IMR-90 (cell line): ENCODE measurements at places on chromosomes 7 and 10. TPM values are rescaled to one million over a fixed set of nuclear protein-coding genes. Genes with fewer than 3 reads are reported as not detected.

DNA sequence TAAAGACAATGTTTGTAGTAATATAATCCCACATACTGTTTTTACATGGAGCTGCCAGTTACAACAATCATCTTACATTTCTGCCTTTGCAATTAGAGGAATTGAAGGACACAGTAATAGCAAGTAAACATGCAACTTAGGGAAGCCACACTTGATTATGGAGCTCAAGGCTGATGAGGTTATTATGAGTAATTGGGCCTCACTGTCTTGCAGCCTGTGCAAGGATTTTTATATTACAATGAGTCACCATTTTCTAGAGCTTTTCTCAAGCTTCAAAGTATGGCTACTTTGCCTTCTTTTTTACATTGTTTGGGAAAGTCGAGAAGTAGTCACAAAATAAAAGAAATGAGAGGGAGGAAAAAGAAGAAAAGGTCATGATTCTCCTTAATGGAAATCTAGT is 226.4 kb downstream of the KIAA1217 start:
- no peak overlapping the region for H3K4me3 ChIP-seq
- H3K27ac ChIP-seq: no peak overlapping the region
- H3K36me3 ChIP-seq: no peaks in the 10 kb centered on the region
- peaks cover 5% of the 10 kb centered on the region; the same call in 1 of the 2 replicates for H3K4me1 ChIP-seq

The PRPS1L1 gene
- not detected in 2 replicates for total RNA-seq

DNA sequence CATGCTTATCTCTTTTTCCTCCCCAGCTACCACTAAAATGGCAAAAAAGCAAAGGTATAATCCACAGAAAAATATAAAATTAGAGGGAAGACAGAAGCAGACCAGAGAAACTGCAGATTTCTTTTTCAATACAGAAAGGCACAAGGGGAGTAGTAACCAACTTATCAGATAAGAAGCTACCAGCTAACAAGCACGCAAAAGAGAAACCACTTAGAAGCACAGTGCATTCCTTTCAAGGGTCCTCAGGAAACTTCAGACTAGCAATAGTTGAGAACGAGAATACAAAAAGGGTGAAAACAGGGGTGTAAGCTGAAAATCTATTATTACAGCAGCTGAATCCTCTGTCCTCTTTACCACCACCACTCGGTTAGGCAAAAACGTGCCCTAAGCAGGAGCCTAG is 9.9 kb upstream of the OR2A5 start:
- no peak overlapping the region for H3K27ac ChIP-seq
- H3K4me3 ChIP-seq: no peak overlapping the region
- H3K27me3 ChIP-seq: no peaks in the 10 kb centered on the region
- H3K36me3 ChIP-seq: no peaks in the 10 kb centered on the region
- H3K4me1 ChIP-seq: no peaks in the 10 kb centered on the region
- no peak for DNase-seq

The TBXAS1 gene
- 5.3 and 5.9 TPM in 2 replicates for total RNA-seq

The SLC35G1 gene
- total RNA-seq: 2.7 and 3.9 TPM in 2 replicates

DNA sequence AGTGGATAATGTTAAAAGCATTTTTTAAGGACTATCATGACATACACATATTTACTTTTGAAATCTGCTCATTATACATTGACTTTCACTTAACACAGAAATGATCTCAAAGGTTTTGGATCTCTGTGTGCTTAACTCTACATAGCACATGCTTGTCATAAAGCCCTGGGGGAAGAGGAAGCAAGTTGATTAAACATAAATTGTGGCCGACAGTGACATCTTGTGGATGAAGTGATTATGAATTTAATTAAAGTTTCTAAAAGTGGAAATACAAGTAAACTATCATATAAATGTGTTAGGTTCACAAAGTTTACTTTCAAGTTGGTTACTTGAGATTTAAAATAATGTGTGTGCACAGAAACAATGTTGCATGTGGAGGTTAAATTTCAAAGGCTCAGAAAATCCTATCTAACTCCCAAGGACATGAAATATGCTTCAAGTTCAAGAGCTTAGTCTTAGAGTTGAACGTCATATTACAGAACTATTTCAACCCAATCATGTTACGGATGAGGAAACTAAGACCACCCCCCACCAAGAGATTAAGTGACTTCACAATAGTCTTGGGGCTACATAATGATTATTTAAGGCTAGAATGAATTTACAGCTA is 1247.8 kb downstream of the GATA3 start:
- no peak overlapping the region for H3K4me3 ChIP-seq
- H3K36me3 ChIP-seq: no peaks in the 10 kb centered on the region

The CNPY1 gene
- total RNA-seq: not detected in 2 replicates

The DBNL gene
- total RNA-seq: 166 and 179 TPM in 2 replicates

The MSMB gene
- not detected in 2 replicates for total RNA-seq

DNA sequence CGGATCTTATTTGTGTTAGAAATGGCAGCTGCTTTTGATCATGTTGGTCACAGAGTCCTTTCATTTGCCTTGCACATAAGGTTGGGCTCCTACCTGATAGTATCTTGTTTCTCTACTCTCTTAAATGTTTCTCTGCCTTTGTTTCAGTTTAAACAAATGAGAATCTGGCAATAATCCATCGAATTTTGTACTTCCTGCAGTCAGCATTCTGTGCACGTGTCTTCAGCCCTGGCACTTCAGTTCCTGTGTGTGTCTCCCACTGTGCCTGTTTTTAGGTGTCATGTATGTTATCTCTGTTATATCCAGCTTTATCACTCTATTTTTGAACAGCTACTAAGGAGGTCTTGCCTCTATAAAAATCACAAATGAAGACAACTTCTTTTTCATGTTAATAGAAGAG is 28.4 kb upstream of the PTER start:
- H3K36me3 ChIP-seq: no peaks in the 10 kb centered on the region
- no peak for DNase-seq
- no peaks in the 10 kb centered on the region; the same call in 1 of the 2 replicates for H3K27me3 ChIP-seq
- H3K4me1 ChIP-seq: no peaks in the 10 kb centered on the region
- H3K27ac ChIP-seq: no peak overlapping the region
- H3K4me3 ChIP-seq: no peak overlapping the region

- H3K4me3 ChIP-seq: no peak overlapping the region
- peaks cover 16% of the 10 kb centered on the region for H3K27me3 ChIP-seq
- no peak overlapping the region for H3K27ac ChIP-seq
- H3K36me3 ChIP-seq: no peaks in the 10 kb centered on the region
- no peak for DNase-seq
- H3K4me1 ChIP-seq: no peaks in the 10 kb centered on the region
These were observed 735.2 kb downstream of the PARD3 start for GRCh38 chr10:34079702-34080484.

DNA sequence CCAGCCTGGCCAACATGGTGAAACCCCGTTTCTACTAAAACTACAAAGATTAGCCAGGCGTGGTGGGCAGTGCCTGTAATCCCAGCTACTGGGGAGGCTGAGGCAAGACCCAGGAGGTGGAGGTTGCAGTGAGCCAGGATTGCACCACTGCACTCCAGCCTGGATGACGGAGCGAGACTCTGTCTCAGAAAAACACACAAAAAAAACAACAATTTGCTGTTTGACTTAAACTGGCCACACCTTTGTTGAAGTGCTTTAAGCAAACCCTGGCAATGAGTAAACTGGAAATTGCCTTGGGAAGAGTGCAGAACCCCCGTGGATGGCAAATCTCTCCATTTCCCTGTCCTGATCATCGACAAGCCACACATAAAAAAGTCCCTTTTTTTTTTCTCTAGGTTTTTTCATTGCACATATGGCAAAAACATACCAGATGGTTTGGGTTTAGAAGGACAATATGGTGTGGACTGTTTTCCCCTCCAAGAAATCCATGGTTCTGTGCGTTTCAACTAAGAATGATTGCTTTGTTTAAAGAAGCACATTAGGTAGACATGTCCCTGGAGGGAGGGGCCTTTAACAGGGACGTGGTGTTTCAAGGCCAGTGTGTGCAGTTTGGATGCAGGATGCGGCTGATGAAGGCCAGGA is 76.9 kb downstream of the NRP1 start:
- no peak overlapping the region for H3K27ac ChIP-seq
- H3K4me1 ChIP-seq: peaks cover 13% of the 10 kb centered on the region
- peaks cover 18% of the 10 kb centered on the region for H3K36me3 ChIP-seq
- H3K27me3 ChIP-seq: no peaks in the 10 kb centered on the region
- H3K4me3 ChIP-seq: no peak overlapping the region

The TAC1 gene
- not detected in 2 replicates for total RNA-seq

DNA sequence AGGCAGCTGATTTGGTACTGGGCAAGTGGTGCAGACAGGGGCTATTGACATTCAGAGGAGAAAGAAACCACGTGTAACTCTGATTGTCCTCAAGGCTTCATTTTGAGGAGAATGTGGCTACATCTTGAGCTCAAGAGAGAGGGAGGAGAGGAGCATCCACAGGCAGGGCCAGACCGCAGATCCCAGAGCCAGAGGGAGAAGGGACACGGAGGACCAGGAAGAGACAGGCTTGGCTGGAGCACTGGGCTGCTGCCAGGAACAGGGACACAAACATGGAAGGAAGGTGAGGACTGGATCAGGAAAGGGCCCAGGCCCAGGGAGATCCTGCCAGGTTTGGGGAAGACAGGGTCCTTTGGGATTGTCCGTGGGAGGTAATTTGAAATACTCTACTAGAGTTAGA is 158.3 kb downstream of the GPAM start:
- H3K4me1 ChIP-seq: no peaks in the 10 kb centered on the region
- H3K36me3 ChIP-seq: no peaks in the 10 kb centered on the region
- H3K27me3 ChIP-seq: no peaks in the 10 kb centered on the region

DNA sequence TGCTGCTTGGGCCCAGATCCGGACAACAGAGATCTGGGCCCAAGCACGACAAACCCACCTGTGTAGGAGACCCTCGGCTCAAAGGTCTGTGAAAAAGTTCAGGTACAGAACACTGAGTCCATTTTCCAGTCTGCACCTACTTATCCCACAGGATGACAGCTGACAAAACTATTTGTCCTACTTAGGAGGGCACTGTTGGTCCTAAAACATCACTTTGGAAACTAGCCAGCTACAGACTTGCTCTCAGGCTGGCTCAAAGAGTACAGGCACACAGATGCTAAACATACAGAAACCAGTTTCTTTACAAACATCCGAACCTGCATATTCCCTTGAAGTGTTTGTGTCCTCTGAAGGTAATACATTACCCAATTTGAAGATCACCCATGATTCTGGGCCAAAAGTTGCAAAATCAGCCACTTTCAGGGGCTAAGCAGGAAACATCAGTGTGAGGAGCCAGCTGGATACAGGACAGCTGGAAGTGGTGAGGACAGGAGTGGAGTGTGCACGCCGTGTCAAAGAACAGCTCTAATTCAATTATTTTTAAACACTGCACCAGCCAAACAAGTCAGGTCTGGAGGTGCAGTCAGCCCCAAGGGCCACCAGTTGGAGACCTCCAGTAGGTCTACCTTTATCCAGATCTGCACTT is 88.5 kb downstream of the NOC3L start:
- no peaks in the 10 kb centered on the region for H3K27me3 ChIP-seq
- H3K36me3 ChIP-seq: no peaks in the 10 kb centered on the region
- DNase-seq: no peak
- H3K27ac ChIP-seq: no peak overlapping the region
- no peaks in the 10 kb centered on the region; the same call in 1 of the 2 replicates for H3K4me1 ChIP-seq

- no peaks in the 10 kb centered on the region for H3K27me3 ChIP-seq
- no peak for DNase-seq
- H3K27ac ChIP-seq: no peak overlapping the region
- no peaks in the 10 kb centered on the region for H3K36me3 ChIP-seq
These were observed 176.8 kb upstream of the TBX20 start for GRCh38 chr7:35430547-35431153.

DNA sequence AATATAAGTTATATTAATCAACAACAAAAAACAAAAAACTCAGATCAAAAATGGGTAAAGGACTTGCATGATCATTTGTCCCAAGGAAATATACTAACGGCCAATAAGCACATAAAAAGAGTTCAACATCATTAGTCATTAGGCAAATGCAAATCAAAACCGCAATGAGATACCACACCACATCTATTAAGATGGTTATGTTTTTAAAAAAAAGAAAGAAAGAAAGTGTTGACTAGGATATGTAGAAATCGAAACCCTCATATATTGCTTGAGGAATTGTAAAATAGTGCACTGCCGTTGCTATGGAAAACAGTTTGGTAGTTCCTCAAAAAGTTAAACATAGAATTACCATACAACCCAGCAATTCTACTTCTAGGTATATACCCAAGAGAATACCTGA is 39.4 kb upstream of the CTNNA3 start:
- no peaks in the 10 kb centered on the region for H3K36me3 ChIP-seq
- no peaks in the 10 kb centered on the region for H3K4me1 ChIP-seq
- no peak overlapping the region for H3K27ac ChIP-seq

The SPOCK2 gene
- not detected in 2 replicates for total RNA-seq

The AP3M1 gene
- total RNA-seq: 46.4 and 50.8 TPM in 2 replicates

GRCh38 chr10:28328346-28328745 is 25.5 kb upstream of the MPP7 start:
- no peaks in the 10 kb centered on the region for H3K27me3 ChIP-seq
- H3K4me3 ChIP-seq: no peak overlapping the region
- DNase-seq: peak; percentile 42
- peaks cover 10% of the 10 kb centered on the region for H3K4me1 ChIP-seq
- H3K27ac ChIP-seq: no peak overlapping the region
- no peaks in the 10 kb centered on the region for H3K36me3 ChIP-seq

GRCh38 chr7:2445898-2446555 is 30.2 kb downstream of the GRIFIN start:
- no peak for DNase-seq
- no peaks in the 10 kb centered on the region; the same call in 1 of the 2 replicates for H3K4me1 ChIP-seq
- no peak overlapping the region for H3K27ac ChIP-seq
- H3K27me3 ChIP-seq: no peaks in the 10 kb centered on the region

The GDF2 gene
- total RNA-seq: under 0.01 TPM in 1 of 2 replicates, not detected in the other

DNA sequence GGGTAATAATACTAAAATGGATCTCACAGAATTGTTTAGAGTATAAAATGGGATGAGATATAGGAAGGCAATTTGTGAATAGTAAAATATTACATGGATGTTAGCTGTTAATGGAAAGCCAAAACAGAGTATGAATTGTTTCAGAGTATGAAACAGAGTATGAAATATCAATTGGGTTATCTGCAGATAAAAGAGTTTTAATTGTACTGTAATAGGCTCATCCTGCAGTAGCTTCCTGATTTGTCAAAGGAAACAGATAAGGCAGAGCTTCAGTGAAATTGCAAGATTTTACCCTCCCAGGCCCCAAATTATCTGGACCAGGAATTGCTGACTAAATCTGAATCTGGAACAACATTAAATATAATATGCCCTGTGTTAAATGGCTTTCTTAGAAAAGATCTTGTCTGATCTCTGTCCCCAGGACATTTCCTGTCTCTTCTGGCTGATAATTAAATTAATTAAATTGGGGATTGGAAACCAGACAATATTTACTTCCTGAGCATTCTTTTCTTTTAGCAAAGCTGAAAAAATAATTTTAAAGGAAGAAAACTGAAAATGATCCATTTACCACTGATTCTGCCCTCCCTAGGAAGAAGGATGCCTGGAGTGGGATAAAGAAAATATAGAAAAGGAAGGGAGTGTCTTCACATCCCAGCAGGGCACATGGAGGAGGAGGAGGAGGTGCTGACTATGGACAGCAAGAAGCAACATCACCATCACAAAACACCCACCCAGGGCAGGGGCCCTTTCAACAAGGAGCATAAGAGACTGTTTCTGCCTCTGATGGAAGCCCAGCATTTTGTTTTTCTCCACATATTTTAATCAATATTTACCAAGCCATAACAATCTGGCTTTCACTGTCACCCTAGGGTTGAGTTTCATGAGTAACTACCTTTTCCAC is 18.5 kb downstream of the PTN start:
- H3K4me3 ChIP-seq: no peak overlapping the region
- peaks cover 8% of the 10 kb centered on the region for H3K4me1 ChIP-seq

The HSPA12A gene
- 16.1 and 18.6 TPM in 2 replicates for total RNA-seq

GRCh38 chr10:106175760-106176377 is 988.6 kb downstream of the SORCS1 start:
- no peak overlapping the region for H3K27ac ChIP-seq
- H3K36me3 ChIP-seq: no peaks in the 10 kb centered on the region
- H3K4me3 ChIP-seq: no peak overlapping the region
